Fibroblast of gingiva (primary cell): ENCODE measurements at places on chromosomes 7 and 10.

- DNase-seq, result no peak
Measured at GRCh38 chr10:116697816-116698215, 44.5 kb downstream of the HSPA12A start.

GRCh38 chr10:14598809-14599764 lies 175.6 kb downstream of the FAM107B start:
- no peak for DNase-seq

- DNase-seq, result no peak
Measured at GRCh38 chr10:79185067-79185774, 116.5 kb downstream of the ZMIZ1 start.

- no peak for DNase-seq
Measured at GRCh38 chr7:149126662-149127266, 640 bp upstream of the ZNF425 start.

DNA sequence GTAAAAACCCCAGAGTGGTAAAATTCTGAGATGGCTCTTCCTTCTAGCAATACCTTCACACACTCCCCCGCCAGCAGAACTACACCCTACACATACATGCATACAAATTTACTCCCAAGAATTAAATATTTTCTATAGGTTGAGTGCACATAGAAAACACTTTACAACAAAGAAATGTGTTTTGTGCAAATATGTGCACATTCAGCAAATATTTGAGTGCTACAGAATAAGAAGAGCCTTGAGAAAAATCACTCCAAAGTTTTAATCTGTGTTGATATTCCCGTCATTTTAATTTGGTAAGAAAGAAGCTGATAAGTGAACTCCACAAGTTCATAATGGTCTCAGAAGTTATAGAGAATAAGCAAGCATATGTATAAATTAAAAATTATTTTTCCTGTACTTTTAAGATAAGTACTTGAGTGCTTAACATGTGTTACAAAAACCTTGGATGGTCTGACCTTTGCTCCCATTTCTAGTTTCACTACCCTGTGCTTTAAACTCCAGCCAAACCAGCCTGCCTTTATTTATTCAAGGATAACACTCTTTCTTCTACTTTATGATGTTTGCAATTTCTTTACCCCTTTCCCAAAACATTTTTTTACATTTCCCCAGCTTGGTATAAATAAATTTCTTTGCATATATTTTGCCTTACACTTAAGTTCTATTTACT lies 733.5 kb upstream of the LRRTM3 start:
- no peak for DNase-seq

GRCh38 chr7:155247479-155248365 lies 50.0 kb upstream of the INSIG1 start:
- no peak for DNase-seq

- no peak for DNase-seq
Measured at GRCh38 chr7:35267411-35267810, 13.5 kb upstream of the TBX20 start.

- DNase-seq, result no peak
Measured at GRCh38 chr10:110059925-110060324, 52.1 kb downstream of the ADD3 start.

- peak; percentile 95 for DNase-seq
Measured at GRCh38 chr7:105589356-105590077, 8.2 kb upstream of the EFCAB10 start.

DNA sequence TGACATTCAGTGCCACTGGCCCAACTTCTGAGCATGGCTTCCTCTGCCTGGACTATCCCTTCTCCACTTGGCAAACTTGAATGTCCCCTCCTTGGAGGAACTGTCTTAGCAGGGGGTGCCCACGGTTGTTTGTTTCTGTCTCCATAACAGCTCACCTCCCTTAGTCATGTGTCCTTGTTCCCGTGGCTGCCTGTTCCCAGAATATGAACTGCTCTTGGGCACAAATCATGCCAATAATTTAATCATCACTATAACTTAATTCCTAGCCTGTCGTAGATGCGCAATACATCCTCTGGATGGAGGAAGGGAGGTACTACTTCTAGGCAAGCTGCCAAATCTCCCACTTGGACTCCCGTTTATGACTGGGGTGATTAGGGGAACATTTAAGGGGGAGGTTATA lies 173.1 kb downstream of the MYOF start:
- DNase-seq, result peak; percentile 56

DNA sequence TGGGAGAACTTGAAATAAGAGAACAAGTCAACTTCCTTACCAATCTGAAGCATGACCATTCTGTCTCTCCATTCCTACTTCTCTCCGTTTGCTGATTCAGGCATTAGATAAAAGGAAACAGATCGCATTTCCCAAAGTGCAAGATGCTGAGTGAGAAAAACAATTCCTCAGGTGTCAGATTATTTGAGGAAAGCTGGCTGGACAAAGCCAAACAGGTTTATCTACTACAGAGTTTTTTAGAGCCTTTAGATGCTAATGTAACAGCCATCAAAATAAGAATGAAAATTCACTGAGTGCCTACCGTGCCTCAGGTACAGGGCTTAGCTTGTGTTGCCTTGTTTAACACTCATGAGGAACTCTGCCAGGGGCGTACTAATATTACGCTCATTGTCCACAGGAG lies 135.9 kb upstream of the MBL2 start:
- no peak for DNase-seq

DNA sequence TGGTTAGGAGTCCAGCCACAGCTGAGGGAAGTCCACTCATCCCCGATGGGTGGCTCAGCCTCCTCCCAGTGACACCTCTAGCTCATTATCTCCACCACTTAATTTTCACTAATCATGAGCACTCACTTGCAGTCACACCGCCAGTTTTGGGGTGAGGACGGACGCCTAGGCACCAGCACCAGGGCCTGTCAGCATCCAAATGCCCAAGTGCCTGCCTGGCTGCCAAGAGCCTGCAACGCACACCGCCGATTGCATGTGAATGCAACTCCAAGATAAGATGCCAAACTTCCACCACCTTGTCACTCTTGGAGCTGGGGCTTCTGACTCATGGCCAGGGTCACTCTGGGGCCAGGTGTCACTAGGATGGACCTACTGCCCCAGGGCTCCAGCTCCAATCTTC lies 24.4 kb upstream of the SMARCD3 start:
- DNase-seq, result no peak

GRCh38 chr7:79984210-79984609 lies 150.4 kb upstream of the GNAI1 start:
- peak; percentile 36 for DNase-seq

DNA sequence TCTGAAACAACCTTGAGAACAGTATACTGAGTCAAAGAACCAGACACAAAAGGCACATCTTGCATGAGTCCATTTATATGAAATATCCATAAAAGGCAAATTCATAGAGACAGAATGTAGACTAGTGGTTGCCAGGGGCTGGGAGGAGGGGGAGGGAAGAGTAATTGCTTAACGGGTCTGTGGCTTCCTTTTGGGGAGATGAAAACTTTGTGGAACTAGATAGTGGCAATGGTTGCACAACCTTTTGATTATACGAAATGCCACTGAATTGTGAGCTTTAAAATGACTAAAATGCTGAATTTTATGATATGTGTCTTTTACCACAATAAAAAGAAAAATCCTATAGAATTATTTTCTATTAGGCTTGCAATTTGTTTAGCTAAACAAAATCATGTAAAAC lies 16.8 kb downstream of the ADRB1 start:
- no peak for DNase-seq

DNA sequence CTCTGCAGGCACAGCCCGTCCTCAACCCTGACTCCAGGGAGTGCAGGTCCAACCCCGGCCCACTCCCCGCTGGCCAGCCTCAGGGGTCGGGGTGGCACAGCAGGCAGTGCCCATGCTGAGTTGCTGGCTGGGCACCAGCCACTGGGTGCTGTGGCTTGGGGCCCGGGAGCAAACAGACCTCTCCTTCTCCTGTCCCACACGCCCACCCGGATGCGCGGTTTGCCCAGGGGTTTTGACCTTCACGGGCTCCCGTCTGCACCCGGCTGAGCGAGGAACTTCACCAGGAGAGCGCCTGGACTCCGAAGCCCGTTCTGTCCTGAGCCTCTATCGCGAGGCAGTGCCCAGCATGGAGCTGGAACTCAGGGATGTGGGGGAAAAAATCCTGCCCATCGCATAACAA lies 2.6 kb upstream of the GRIFIN start:
- no peak for DNase-seq

DNA sequence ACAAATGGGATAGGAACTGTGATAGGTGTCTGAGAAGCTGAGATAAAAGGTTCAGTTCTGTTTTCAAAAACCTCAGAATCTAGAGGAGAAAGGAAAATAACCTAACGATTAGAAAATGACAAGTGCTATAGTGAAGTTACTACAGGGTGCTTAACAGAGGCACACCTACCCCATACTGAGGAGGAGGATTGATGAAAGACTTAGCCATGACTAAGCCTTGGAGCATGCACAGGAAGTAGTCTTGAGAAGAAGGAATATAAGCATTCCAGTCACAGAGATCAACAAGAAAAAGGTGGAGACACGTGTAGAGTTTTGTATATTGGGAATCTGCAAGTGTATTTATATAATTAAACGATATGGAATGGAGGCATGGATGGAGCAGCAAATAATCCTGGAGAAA lies 1225.5 kb upstream of the CELF2 start:
- DNase-seq, result no peak

DNA sequence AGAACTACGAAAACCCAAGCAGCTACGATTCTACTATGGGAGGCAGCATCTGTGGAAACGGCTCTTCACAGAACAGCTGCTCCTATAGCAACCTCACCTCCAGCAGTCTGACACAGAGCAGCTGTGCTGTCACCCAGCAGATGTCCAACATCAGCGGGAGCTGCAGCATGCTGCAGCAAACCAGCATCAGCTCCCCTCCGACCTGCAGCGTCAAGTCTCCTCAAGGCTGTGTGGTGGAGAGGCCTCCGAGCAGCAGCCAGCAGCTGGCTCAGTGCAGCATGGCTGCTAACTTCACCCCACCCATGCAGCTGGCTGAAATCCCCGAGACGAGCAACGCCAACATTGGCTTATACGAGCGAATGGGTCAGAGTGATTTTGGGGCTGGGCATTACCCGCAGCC lies 81.6 kb upstream of the SAMD8 start:
- no peak for DNase-seq

DNA sequence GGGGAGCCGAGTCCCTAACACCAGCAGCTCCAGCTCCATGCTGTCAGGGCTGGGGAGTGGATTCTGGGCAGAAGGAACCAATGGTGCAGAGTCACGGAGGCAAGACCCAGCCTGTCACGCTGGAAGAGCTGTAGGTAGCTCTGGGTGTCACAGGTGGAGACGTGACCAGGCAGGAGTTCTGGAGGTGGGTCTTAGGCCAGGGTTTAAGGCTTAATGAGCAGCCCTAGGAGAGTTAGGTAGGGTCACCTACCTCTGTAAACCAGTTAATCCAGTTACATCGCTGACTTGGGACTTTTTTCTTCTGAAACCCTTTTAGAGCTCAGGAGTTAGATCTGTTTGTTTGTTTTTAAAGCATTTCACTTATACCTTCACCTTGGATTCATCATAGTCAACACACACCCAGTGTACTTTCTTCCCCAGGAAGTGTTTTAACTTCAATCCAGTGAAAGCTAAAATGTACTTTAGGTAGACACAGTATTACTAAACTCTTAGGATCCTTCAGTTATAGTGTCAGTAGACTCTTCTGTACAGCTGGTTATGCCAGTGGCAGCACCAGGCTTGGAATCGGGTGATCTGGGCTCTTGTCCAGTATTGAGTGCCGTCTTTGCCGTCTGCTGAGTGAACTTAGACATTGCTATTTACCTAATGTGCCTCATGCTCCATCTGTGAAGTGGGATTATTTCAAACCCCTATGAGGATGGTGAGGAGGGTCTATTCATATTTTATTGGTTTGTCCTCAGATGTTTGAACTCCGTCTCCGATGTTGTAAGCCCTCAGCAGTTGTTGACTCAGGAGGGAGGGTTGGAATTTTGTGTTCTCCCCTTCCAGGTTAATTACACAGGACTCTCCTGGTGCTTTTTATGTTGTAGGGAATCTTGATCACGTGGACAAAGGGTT lies 31.0 kb downstream of the TACR2 start:
- DNase-seq, result no peak

DNA sequence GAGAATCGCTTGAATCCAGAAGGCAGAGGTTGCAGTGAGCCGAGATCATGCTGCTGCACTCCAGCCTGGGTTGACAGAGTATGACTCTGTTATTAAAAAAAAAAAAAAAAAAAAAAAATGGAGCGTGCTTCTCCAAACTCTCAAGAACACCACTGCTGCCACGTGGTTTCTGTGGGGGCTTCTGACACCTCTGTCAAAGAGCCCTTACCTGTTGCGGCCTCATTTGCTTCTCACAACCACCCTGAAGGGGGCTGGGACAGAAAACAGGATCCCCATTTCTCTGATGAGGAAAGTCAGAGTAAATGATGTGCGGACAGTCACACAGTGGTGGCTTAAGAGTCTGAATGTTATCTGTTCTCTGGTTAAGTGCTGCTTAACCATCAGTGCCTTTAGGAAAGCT lies 95.3 kb downstream of the RNF216 start:
- DNase-seq, result no peak

- no peak for DNase-seq
Measured at GRCh38 chr7:36638140-36638539, 86.2 kb downstream of the AOAH start.

DNA sequence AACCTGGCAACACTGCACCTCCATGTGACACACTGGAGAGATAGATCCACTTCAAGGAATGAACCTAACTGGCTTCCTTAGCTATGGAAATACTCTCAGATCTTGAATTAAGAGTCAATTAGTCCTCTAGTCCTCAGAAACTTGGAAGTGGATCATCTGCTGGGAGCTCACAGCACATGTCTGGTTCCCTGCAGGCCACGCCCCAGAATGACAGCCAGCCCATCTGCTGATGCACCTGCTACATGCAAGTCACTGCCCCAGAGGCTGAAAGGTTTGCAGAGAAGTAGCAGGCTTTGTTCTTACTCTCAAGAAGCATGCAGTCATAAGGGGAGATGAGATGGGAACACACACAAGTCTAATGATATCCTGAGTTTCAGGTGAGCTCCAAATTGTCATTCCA lies 275.9 kb downstream of the SKAP2 start:
- no peak for DNase-seq

DNA sequence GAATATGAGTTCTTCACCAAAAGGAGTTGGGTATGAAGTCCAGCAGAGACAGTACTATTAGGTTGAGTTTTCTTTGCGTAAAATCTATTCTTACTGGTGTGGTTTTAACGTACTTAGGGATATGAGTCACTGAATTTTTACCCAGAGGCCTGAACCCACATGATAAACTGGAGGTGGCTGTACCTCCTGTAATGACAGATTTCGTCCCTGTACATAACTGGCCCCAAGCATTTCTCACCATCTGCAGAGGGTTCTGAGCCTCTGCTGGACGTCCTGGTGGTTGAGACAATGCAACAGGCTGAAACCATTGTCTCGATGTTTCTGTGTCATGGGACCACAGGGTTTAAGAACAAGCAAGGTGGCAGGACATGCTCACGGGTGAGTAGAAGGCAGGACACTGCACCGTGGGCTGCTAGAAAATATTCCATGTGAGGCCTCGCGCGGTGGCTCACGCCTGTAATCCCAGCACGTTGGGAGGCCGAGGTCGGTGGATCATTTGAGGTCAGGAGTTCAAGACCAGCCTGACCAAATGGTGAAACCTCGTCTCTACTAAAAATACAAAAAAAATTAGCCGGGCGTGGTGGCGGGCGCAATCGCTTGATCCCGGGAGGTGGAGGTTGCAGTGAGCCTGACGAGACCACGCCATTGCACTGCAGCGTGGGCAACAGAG lies 233.9 kb downstream of the DNAJB6 start:
- no peak for DNase-seq

GRCh38 chr7:3149231-3149995 lies 105.7 kb upstream of the CARD11 start:
- no peak for DNase-seq

- peak; percentile 83 for DNase-seq
Measured at GRCh38 chr10:127320176-127320575, 123.8 kb upstream of the INSYN2A start.
